ENCODE measurements at places on chromosomes 5 and 9.

DNA sequence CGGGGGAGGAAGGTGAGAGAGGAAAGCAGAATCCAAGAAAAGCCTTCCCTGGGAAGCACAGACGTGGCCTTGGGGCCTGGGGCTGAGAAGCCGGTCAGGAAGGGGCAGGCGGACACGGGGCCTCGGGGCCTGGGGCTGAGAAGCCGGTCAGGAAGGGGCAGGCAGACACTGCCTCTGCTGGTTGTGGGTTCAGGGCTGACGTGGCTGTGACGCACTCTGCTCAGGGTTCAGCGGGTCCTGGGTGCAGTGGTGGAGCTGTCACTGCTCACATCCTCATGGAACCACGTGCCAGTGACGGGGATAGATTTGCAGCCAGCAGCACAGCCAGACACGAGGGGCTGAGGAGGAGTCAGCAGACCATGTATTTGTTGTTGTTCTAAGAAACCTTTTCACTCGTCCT is 12.8 kb downstream of the PAEP start:
- DNase-seq, result no peak

GRCh38 chr5:170518277-170518676 is 14.5 kb downstream of the KCNIP1 start:
- DNase-seq, result no peak

DNA sequence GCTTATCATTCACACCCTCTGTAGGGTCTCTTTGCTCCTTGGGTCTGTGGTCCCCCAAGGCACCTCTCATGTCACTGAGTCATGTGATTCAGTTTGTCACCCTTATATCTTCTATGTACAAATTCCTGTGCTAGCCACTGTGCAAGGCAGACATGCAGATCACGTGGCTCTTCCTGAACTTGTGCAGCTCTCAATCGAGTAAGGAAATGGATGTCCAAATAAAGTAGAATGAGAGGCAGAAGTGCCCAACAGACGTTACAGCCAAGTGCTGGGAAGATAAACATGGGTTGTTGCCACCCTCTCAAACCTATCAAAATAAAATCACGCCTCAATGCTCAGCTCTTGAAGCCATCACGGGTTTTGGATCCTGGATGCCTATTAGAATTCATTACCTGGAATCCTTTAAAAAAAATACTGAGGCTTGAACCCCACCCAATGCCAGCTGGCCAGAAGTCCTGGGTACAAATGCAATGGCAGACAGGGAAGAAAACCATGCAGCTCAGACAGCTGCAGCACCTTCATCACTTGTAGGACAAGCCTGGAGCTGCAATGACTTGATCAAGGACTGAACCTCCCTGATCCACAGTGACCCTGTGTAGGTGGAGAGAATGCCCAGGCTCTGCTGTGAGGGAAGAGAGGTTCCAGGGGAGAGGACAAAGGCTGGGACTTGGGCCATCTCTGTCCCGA is 228.7 kb upstream of the DAP start:
- DNase-seq, result no peak

DNA sequence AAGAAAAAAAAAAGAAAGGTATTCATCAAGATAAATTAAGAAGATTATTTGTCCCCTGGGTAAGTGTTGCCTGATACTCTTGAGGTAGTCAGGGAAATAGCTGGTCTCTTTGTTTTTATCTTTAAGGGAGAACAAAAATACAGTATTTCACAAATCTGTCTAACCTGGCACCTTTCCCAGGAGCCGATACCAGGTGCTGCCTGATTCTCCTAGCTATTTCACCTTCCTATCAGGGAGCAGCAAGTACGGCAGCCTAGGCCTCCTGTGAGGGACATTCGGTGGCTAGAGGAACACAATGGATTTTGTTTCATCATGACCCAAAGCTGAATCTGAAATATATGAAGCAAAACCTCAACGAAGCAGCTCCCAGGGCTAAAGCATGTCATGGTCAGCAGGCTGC is 86.0 kb downstream of the TARS1 start:
- DNase-seq, result no peak

DNA sequence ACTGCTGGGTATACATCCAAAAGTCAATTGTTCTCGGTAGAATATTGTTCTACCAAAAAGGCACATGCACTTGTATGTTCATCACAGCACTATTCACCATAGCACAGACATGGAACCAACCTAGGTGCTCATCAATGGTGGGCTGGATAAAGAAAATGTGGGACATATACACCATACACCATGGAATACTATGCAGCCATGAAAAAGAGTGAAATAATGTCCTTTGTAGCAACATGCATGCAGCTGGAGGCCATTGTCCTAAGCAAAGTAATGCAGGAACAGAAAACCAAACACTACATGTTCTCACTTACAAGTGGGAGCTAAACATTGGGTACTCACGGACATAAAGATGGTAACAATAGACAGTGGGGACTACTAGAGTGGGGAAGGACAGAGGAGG is 145.5 kb downstream of the APBA1 start:
- no peak for DNase-seq

GRCh38 chr9:95091601-95092261 is 225.8 kb downstream of the FANCC start:
- no peak for DNase-seq

- DNase-seq, result no peak
Measured at GRCh38 chr9:106835840-106836239, 27.1 kb upstream of the ZNF462 start.

DNA sequence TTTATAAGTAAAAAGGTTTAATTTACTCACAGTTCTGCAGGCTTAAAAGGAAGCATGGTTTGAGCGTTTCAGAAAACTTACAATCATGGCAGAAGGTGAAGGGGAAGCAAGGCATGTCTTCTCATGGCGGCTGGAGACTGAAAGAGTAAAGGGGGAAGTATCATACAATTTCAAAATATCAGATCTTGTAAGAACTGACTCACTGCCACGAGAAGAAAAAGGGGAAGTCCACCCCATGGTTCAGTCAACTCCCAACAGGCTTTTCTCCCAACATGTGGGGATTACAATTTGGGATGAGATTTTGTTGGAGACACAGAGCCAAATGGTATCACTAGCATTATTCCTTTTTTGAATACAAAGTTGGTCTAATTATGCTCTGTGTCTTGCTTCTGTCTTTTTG is 627.9 kb upstream of the ST8SIA4 start:
- no peak for DNase-seq

DNA sequence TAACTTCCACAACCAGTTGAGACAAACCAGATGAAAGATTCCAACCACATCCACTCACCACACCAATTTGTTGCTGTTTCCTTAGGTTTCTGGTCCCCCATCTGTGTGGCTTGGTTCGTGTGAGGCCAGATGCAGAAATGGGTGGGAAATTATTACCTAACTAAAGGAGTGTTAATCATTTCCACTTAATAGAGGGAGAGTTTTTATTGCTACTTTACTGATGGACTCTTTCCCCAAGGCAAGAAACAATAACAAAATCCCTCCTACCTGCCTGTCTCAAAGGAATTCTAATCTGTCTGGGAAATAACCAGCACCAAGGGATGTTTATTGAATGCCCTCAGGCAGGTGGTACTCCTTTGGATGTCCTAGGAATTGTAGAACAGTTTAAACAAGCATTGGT is 76.3 kb downstream of the TMEM167A start:
- DNase-seq, result no peak

DNA sequence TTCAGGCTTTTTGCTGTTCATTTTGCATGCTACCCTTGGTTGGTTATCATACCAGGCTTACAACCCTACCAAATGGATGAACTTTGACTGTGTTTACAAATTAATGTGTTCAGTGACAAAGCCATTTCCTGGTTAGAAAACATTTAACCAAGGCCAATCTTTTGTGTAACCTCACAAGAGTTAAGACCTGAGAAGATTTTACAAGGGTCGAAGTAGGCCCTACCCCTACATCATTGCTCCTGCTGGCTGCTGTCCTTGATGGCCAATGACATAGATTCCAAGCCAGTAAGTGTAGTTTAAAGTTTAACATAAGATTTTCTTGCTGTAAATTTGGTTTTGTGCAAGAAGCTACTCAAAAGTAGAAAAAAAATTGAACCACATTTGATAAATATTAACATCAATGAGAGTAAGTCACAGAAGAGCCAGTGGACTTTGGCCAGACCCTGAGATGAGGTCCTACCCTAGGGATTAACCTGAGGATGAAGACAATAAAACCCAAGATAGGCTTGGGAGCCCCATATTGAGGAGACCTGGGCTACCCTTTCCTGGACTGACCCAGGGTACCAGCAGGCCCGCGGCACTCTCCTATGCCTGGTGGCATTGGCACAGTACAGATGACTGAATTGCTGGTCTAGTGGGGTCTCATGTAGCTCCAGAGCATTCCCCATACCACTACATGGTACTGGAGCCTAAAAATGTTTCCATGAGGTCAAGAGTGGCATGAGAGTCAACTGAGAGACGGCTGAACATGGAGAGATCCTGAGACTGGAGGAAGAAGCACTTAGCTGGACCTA is 8.3 kb downstream of the C1QTNF3 start:
- DNase-seq, result no peak

DNA sequence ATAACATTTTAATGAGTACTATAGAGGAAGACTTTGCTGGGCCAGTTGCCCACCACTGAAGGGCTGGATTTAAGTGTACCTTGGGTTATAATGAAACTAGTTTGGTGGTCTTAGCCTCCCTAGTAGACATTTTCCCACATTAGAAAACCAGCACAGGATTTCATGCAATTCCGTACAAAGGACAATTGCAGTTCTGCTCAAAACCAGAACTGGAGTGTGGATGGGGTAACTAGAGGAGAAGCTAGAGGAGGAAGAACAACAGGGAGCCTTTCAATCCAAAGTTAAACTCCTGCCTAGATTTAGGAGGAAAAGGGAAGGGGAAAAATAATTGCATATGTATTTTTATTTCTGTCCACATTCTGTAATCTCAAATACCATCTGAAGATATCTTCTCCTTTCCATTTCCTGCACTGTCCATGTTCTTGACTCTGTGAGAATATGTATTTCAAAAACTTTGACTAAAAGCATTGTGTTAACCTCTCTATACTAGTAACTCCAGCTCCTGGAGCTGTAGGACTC is 97.5 kb upstream of the SSBP2 start:
- no peak for DNase-seq

GRCh38 chr5:73865315-73865714 is 239.3 kb downstream of the ARHGEF28 start:
- DNase-seq, result no peak

GRCh38 chr9:82168585-82168984 is 180.0 kb downstream of the SPATA31D1 start:
- no peak for DNase-seq

- no peak for DNase-seq
Measured at GRCh38 chr9:7186175-7186574, 428.4 kb downstream of the KDM4C start.

DNA sequence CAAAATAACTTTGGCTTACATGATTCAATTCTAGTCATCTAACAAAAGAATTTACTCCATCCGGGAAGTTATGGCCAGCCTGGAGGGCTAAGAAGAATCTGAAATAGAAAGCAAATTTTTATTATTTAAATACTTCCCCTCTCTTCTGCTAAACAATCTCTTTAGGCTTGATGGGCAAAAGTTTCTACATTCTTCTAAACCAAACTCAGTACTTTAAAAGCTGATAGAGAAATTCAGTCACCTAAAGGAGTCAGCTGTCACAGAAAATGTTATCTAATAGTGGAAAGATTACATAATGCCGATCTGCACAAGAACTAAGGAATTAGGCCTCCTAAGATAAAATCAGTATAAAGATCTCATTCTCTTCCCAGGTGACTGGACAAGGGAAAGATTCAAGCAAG is 32.4 kb downstream of the GNAQ start:
- DNase-seq, result no peak

GRCh38 chr5:130885027-130885426 is 280.0 kb downstream of the HINT1 start:
- no peak for DNase-seq

DNA sequence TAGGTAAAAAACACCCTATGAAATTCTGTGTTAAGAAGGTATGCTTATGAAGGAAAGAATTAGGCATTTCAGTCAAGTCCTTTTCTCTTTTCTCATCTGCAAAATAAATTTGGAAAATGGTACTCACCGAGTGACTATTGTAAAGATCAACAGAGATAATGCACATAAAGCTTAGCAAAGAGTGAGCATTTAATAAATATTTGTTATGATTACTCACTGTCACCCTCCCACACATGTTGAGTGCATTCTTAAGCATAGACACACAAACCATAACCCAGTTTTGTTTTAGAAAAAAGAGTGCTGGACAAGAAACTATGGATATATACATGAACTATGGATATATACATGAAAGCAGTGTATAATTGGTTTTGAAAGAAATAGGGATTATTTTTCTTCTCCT is 54.7 kb upstream of the PRLR start:
- no peak for DNase-seq

GRCh38 chr9:134641990-134642384 is 384 bp downstream of the COL5A1 start:
- DNase-seq, result no peak

GRCh38 chr5:75050415-75050814 is 1.9 kb downstream of the GCNT4 start:
- no peak for DNase-seq

GRCh38 chr5:18216016-18216415 is 581.8 kb downstream of the TAF11L14 start:
- no peak for DNase-seq

DNA sequence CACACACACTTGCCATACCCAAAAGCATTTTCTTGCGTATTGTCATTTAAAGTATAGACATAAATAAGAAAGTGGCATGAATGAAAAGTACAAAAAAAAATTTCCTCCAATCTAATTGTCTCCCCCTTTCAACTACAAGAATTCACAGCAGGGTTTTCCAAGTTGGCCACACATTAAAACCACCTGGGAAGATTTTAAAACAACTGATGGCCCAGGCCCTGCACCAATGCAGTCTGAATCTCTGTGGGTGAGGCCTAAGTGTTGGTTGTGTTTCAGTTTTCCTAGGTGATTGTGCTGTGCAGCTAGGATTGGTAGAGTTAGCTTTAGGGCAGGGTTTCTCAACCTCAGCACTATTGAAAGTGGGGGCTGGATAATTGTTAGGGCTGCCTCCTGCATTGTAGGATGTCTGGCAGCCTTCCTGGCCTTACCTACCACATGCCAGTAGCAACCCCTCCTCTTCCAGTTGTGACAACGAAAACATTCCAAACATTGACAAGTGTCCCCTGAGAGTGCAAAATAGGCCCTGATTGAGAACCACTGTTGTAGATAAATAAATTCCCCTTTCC is 337.1 kb downstream of the KIAA0825 start:
- DNase-seq, result no peak

- DNase-seq, result no peak
Measured at GRCh38 chr9:88017096-88017495, 42.8 kb upstream of the CDK20 start.

GRCh38 chr5:120817044-120817985 is 353.2 kb downstream of the PRR16 start:
- no peak for DNase-seq

DNA sequence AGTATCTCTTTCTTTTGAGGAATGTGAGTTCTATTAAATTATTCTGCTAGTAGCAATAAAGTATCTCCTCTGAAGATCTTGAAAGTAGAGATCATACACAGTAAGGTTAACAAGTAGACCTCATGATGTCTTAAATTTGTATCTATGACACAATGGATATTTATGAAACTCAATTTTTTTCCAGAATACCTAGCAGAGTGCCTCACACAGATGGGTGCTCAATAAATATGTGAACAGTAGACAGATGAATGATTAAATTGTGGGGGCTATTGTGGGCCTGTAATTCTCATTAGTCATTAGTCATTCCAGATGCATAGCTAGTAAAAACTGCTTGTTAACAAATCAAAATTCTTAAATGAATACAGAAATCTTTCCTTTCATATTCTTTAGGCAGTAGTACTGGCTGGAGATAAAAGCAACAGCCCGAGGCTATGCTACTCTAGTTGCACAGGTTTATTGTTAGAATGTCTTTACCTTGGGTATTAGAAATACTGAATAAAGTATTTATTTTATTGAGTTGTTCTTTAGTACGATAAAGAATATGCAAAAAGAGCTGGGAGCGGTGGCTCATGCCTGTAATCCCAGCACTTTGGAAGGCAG is 22.0 kb downstream of the CHD1 start:
- DNase-seq, result no peak

All from stimulated activated CD4-positive, alpha-beta T cell treated with anti-CD3 and anti-CD28 coated beads, Interleukin-2, amount 100 ng/mL, for 4 hours (primary cell).